NCI-H226 (cell line): ENCODE measurements at places on chromosomes 7 and 10.

DNA sequence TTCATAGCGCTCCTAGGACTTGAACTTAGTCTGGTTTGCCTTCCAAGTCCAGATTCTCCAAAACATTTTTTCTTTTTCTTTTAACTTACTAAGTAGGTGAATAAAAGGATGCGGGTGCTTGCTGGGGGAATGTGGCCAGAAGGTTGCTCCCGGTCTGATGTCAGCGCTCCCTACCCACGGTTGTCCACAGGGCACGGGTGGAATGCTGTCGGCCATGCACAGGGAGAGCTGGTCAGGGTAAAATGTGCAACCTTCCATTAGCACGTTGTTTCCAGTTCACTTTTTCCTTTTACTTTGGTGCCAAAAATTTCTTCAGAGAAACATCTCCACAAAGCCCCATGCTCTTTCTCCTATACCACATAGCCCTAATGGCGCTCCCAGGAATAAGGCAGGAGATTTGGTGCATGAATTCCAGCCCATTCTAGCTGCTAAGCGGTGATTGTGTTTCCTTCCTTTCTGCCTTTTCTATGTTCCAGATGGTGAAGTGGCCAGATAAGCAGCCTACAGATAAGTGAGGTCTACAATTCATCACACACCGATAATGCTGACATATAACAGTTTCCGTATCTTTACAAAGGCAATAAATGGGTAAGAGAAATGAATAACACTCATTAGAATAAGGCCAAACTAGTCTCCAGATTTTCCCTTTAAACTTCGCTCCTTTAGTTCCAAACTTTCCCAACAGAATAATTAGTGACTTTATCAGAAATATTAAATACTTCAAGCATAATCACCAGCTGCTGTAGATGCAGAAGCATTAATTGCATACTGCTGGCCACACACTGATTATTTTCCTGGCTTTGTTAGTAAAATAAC, 138.3 kb upstream of the FGFR2 start:
- no peak for DNase-seq

GRCh38 chr10:31477584-31477983, 158.6 kb downstream of the ZEB1 start:
- no peak for DNase-seq

DNA sequence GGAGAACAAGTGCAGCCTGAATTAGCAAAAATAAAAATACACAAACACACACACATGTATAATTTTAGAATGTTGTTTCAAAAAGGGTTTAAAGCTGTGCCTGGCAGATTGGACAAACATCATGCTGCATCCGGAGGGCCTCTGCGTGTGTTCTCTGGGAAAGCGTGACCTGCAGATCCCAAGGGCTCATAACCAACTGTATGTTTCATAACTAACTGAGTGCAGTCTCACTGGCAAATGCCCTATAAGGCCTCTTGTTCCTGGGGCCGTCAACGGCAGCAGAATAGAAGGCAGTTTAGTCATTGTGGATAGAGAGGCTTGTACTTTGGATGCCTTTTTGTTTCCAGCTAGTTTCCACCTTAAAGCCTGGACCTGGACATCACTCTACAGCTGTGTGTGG, 243.8 kb upstream of the KIAA1217 start:
- no peak for DNase-seq

DNA sequence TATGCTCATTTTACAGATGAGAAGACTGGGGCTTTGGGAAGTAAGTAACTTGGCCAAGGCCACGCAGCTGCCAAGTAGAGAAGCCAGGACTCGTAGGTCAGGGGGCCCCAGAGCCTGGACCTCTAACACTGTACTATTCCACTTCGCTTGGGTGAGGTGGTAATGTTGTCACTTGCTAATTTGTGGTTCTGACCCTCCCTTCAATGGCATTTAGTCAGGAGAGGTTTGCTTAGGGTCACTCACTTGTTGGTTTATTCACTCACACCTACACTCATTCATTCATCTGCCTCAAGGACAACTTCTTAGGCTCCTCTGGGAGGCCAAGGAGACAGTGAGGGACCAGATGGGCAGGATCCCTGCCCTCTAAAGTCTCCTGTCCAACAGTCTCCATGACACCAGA, 21.3 kb downstream of the BTBD16 start:
- DNase-seq, result no peak

- DNase-seq, result no peak
Observed at GRCh38 chr10:122047560-122047959, 58.6 kb downstream of the TACC2 start.

GRCh38 chr10:131252567-131253276, 58.8 kb downstream of the TCERG1L start:
- DNase-seq, result no peak

GRCh38 chr10:24209946-24210491, 1.1 kb downstream of the KIAA1217 start:
- peak; percentile 81 for DNase-seq
